ENCODE measurements at places on chromosomes 1 and 21.

GRCh38 chr21:40128891-40129290 is 261.7 kb downstream of the PCP4 start:
- DNase-seq, result no peak

DNA sequence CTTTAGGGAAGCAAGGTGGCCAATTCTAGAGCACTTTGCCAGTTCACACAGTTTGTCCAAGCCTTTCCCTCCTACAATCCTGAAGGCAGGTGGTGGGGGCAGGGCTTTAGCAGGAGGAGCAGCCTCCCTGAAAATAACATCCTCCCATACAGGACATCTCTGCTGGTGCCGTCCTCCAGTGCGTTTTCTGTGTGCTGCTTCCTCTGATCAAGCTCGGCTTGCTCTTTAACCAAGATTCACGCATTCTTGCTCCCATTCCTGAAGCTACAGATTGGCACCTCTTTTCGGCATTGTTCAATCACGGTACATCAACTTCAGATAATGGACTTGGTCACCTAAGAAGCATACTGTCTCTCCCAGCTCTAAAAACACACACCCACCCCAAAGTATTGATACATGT is 7.5 kb upstream of the DPT start:
- no peak for DNase-seq

- no peak for DNase-seq
Measured at GRCh38 chr1:81377406-81377805, 423.3 kb upstream of the ADGRL2 start.

DNA sequence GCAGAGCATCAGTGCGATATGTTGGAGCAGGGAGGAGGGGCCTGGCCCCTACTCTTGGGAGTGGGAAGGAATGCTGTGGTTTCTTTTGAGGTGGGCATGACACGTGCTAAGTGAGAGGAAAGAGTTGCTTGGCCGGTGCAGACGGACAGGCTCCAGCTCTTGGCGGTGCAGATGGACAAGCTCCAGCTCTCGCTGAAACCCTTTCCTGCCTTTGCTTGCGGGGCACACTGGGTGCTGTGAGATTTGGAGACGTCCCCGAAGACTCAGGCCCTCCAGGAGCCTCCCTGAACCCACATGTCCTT is 15.9 kb downstream of the PDXK start:
- no peak for DNase-seq

- no peak for DNase-seq
Measured at GRCh38 chr1:53754484-53755312, 15.7 kb upstream of the GLIS1 start.

DNA sequence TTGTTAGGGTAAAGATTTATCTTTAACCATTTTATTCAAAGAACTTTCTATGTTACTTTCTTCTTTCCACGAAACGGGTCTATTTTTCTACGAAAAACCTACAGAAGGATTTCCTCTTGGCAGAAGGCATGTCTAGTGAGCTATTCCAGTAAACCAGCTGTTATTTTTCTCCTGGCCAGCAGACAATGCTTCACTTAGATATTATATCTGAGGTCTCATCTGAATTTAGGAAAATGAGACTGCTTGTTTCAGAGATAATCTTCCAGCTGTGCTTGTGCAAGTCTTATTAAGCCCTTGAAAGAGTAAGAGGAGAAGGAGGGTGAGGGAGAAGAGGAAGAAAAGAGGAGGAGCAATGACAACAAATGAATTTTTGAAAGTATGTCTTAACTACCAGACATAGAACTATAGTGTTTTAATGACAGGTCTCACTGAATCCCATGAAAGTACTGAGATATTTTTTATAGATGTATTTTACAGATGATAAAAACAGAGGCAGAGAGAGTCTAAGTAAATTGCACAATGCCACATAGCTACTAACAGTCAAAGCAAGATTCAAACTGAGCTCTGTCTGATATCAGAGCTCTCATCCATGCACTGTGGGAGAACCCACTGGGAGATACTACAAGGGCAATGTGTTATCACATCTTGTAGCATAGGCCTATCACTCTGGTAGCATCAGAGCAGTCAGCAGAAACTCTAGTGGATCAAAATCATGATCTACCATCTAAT is 54.6 kb upstream of the SAMSN1 start:
- no peak for DNase-seq

GRCh38 chr1:29452463-29453230 is 216.3 kb downstream of the PTPRU start:
- no peak for DNase-seq

DNA sequence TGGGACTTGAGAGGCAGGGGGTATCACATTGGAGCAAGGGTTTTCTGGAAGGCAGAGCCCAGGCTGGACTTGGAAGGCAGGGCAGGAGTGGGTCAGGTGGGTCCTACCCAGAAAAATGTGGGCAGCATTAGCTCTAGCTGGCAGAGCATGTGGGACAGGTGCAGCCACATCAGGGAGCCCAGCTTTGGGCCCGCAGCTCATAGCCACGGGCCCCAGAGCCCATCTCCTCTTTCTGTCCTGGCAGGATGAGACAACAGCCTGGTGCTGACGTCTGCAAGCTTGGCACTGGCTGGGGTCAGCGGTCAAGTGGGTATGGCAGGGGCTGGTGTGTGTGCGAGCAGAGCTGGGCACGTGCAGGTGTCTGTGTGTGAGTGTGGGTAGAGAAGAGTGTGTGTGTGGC is 154.7 kb downstream of the GRIK3 start:
- no peak for DNase-seq

GRCh38 chr1:226691247-226691646 is 47.8 kb downstream of the ITPKB start:
- no peak for DNase-seq

DNA sequence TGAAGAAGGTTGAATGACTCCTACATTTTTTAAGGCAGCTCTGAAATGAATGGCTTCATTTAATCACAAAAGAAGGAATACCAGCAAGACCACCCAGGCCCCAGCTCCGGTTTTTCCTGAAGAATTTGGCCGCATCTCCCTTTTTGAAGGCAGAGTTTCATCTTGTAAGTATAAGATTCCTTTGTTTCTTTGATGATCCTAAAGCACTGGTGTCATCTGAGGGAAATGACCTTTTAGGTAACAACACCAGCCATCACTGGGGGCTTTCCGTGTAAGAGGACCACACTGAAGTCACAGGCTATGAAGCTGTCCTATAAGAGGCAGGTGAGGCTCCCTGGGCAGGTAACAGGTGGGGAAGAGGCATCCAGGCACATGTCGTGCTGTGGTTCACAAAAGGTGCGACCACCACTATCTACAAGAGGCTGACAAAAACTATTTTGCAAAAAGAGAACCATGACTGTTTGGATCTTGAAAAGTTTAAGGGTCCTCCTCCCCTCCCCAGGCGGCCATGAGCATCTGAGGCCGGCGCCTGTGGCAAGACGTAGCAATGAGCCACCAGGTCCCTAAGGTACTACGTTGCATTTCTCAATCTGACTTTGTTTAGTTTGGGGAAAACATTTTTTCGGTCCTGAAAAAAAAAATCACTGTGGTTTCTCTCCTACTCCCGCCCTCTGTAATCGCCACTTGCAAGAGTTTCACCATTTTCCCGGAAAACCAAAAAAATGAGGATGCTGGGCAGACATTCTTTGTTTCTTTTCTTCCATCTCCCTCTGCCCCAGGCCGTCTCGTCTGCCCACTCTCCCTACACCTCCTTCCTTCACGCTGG is 46.3 kb upstream of the IRF2BP2 start:
- no peak for DNase-seq

GRCh38 chr1:167722152-167722869 is 529 bp downstream of the MPZL1 start:
- DNase-seq, result no peak

- no peak for DNase-seq
Measured at GRCh38 chr1:200150721-200151120, 123.2 kb downstream of the NR5A2 start.

DNA sequence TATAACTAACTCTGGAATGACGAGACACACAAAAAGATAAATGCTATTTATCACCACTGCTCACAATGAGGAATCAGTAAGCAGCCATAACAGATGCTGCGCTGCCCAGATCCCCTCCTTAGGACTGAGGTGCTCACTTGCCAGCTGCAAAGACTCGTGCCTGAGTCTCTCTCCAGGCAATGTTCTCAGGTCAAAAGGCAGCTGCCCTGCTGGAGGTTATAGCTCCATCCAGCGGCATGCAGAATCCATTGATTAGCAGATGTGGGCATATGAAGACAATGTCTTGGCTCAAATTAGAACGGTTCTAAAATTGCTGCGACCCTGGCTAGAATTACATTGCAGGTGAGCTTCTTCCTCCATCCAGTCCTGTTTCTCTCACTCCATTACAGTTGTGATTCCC is 328.2 kb upstream of the CHRM3 start:
- DNase-seq, result no peak

GRCh38 chr1:174247472-174247871 is 88.2 kb downstream of the RABGAP1L start:
- no peak for DNase-seq

DNA sequence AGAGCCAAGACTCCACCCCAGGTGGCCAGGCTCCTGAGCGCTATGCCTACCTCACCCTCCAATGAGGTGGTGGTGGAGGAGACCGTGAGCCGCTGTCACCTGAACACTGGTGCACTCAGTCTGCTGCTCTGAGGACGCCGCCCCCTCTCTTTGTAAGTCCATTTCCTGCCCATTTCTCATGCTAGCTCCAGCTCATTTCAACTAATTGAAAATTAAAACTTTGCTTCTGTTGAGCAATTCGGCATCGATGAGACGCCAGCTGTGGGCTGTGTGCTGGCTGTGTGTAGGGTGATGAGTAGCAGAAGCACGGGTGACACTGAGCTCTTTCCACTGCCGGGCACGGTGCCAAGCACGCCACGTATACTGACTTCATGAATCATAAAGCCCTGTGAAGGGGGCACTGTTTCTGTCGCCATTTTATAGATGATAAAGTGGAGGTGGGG is 11.2 kb downstream of the TNFRSF1B start:
- DNase-seq, result peak; percentile 94

- no peak for DNase-seq
Measured at GRCh38 chr1:220991959-220992704, 112.9 kb downstream of the HLX start.
